ENCODE measurements at places on chromosomes 2 and 18.

DNA sequence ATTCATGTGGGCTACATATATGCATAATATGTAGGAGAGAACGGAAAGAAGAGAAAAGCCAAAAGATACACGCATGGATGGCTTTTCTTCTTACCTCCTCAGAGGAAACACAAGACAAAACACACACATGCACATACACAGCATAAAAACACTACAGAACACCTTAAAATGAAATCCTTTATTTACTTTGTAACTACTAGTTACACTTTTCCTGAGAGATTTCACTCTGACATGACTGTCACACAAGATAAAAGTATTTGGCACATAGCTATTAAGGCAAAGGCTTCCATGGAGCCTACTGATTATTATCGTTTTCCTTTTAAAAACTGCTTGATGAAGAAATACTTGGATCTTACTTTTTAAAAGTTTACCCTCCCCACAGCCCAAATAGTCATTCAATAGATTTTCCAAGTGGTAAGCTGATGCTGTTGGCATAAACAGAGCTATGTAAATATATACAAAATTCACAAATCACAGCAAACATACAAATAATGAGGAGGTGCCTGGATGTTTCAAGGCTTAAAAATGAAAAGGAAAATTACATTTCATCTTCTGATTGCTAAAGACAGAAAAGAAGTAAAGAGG, 8.6 kb downstream of the ZEB2 start:
- no peak for DNase-seq

- DNase-seq: no peak
These were observed 8.8 kb upstream of the CRACDL start for GRCh38 chr2:98944775-98945174.

DNA sequence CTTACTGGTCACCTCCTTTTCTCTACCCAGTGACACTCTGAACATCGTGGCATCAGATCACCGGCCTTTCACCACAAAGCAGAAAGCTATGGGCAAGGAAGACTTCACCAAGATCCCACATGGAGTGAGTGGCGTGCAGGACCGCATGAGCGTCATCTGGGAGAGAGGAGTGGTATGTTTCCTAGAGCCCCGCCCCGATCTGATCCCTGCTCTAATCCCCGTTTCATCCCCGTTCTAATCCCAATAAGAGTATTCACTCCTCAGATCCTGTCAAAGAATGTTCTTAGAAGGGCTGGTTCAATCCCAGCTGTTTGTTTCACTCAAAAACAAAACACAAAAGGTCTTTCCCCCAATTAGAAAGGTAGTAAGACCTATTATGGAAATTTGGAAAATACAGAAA, 30.4 kb upstream of the MAPRE3 start:
- DNase-seq: no peak

- DNase-seq: no peak
These were observed 77.3 kb upstream of the SMAD7 start for GRCh38 chr18:49028091-49028490.

- DNase-seq: no peak
These were observed 60.2 kb downstream of the MYT1L start for GRCh38 chr2:2270808-2271415.

- no peak for DNase-seq
These were observed 246.1 kb downstream of the EXOC6B start for GRCh38 chr2:72579591-72580180.

DNA sequence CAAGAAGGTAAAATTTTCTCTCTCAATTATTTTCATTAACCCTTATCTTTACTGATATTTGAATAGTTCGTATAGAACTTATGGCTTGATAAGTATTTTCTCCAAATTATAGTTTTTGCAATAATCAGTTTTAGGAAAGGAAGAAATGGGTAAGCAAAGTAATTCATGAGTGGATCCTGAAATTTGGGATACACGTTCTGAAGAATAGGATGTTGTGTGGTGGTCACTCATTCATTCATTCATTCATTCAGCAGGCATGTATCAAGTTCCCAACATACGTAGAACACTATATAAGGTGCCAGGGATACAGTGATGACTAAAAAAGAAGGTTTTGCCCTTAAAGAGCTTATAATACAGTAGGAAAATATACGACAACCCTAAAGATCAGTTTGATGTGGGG, 95.4 kb downstream of the PTRHD1 start:
- DNase-seq: no peak

GRCh38 chr2:100246163-100247145, 75.8 kb downstream of the LONRF2 start:
- DNase-seq: no peak

- no peak for DNase-seq
These were observed 51.5 kb upstream of the MGAT5 start for GRCh38 chr2:134202371-134202770.
